COR-L47 (cell line): ENCODE measurements at places on chromosomes 11 and 22.

DNA sequence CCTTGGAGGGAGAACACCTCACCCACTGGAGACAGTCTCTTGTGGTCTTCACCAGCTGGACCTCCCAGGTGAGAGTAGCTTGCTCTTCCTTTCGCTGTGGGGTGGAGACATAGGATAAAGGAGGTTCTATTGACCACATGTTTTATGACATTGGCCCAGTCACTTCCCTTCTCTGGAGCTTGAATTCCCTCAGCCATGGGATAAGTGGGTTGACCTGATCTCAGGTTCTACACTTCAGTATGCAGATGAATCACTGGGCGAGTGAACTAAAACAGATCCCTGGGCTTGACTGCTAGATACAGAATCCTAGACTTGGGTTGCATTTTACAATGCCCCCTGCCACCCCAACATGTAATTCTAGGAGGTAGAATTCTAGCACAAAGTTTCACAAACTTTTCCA, 54.8 kb upstream of the PRSS23 start:
- DNase-seq, result no peak

DNA sequence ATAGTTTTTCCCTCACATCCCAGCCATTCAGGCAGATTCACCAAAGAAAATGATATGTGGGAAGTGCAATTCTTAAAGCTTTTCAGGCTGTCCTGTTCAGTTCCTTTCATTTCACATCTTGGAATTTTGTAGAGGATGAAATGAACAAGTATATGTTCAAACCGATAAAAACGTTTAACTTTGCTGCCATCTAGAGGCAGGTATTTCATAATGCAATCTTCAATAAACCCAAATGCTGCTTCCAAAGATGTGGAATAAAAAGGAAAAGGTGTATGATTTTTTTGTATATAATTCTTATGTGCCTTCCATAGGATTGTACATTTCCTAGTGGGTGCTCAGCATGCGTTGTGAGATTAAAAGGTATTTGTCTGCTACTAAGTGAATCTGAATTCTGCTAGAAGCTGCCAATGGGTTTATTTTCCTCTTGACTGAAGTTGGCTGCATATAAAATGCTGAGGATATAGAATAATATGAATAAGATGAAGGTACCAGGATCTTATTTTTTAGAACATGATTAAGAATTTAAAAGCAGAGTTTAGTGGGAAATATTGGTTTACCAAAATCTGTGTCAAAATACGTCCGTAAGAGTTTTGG, 199.3 kb downstream of the PGR start:
- DNase-seq, result peak; percentile 58

- DNase-seq, result no peak
Measured at GRCh38 chr11:67280788-67281551, 8.1 kb upstream of the ANKRD13D start.

DNA sequence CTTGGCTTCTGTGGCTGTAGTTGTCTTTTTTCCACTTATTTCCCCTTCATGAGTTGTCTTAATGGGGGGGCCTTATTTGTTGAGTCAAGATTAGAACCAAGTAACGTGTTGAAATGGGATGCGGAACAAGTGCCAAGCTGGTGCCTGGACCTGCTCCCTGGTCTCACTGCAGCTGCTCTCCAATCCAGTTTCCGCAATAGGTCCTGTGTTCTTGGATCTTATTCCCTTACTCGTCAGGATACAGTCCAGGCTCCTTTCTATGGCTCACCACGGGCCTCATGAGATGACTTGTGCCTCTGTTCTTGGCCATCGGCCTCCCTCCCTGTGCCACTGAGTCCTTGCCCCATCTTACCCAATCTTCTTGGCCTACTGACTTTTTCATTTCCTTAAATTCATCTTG, 159.6 kb upstream of the CADM1 start:
- DNase-seq, result no peak

- no peak for DNase-seq
Measured at GRCh38 chr11:106854429-106854828, 163.8 kb downstream of the GUCY1A2 start.

DNA sequence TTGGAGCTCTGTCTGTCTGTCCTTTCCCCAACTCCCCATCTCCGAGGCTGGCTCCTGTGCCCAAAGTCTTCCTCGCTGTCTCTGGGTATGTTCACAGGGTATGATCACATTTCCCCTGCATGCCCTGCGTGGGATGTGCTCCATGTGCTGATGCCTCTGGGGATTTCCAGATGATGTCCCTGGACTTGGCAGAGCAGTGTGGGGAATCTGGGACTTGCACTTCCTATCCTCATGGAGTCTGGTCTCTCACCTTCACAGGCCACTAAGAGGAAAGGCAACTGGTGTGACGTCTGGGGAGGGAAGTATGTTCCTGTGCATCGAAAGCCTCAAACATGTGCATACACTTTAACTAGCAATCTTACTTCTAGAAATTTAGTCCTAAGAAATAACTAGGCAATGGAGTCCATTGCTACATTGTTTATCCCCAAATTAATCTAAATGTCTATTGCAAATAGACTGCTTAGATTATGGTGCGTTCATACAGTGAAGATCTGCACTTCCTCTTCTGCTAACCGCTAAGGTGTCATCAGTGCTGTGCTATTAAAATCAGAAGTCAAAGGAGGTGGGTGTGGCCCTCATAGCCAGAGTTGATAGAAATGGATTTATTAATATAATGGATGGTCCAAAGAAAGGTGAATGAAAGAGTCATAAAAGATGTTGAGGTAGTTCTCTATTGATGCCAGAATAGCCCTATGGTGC, 20.8 kb downstream of the TIMP3 start:
- no peak for DNase-seq

DNA sequence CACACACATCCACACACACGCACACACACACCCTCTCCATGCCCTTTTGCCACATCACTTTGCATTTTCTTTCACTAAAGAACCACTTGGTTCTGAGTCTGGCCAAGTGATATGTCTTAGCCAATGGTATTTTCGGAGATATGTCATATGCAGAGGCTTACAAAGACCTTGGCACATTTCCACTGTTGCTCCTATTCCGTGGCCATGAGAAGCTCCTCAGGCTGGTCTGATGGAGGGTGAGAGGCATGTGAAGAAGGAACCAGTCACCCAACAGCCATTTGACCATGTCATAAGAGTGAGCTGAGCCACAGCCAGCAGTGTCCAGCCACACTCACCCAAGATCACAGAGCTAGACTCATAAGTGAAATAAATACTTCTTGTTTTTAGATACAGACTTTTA, 212.6 kb upstream of the NAV2 start:
- DNase-seq, result no peak

- DNase-seq, result no peak
Measured at GRCh38 chr11:107014871-107015270, 3.4 kb downstream of the GUCY1A2 start.

- no peak for DNase-seq
Measured at GRCh38 chr11:31819621-31820437, 8.7 kb upstream of the PAX6 start.

DNA sequence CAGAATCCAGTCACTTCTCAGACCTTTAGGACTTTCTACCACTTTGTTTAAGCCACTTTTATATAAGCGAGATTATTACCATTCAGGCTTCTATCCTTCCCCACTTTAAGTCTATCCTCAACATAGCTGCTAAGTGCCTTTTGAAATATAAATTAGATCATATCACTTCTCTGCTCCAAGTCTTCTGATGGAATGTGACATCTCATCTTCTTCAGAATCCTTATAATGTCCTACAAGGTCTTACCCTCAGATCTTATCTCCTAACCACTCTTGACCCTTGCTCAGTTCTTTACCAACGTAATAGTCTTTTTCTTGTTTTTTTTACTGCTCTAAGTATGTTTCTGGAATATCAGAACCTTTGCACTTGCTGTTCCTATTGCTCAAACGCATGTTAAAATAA, 188.7 kb downstream of the DYNC2H1 start:
- no peak for DNase-seq

GRCh38 chr11:15629690-15630321, 515.1 kb downstream of the INSC start:
- DNase-seq, result no peak

- DNase-seq, result no peak
Measured at GRCh38 chr11:44811841-44812448, 85.2 kb downstream of the TSPAN18 start.

- DNase-seq, result peak; percentile 61
Measured at GRCh38 chr22:41021613-41022454, 70.6 kb upstream of the EP300 start.

- peak; percentile 87 for DNase-seq
Measured at GRCh38 chr11:111308140-111308539, 9.8 kb downstream of the POU2AF3 start.

- no peak for DNase-seq
Measured at GRCh38 chr22:35643991-35644390, 4.3 kb upstream of the APOL6 start.

GRCh38 chr11:117439256-117439655, 111.6 kb downstream of the CEP164 start:
- DNase-seq, result no peak

GRCh38 chr11:90809581-90809980, 586.7 kb upstream of the CHORDC1 start:
- no peak for DNase-seq

DNA sequence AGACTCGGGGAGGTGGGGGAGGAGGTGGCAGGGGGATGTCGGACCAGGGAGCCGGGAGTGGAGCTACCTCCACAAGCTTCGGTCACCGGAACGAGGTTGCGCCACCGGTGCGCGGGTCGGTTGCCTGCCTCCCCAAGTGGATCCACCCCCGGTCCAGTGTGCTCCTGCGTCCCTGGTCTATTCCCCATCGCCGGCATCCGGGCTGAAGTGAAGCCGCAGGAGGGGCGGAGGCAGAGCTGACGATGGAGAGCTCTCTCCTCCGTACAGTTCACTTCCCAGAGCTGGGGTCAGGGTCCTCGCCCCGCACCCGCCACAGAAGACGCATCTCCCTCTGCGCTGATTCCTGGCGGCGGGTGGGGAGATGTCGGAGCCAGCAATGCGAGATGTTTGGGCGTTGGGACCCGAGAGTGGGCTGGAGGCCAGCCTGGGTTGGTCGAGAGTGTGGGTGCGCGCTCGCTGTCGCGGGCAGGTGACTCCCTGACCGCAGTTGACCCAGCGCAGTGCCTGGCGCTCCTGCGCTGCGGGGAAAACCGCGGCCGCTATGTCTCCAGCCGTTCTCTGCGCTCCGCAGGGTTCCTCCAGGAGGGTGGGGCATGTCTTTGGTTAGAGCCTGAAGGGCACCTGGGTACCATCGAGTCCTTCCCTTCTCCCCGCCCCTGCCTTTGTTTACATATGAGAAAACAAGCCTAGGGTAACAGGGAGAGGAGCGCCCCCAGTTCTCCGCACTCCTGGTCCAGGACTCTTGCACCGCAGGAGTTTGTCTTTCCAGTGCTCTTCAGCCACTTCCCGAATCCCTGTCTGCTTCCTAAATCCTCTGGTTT, 1.7 kb downstream of the C11orf96 start:
- DNase-seq, result no peak

GRCh38 chr11:27211370-27212127, 151.5 kb downstream of the CCDC34 start:
- DNase-seq, result no peak

GRCh38 chr22:31448382-31448781, 41.3 kb downstream of the EIF4ENIF1 start:
- DNase-seq, result no peak

DNA sequence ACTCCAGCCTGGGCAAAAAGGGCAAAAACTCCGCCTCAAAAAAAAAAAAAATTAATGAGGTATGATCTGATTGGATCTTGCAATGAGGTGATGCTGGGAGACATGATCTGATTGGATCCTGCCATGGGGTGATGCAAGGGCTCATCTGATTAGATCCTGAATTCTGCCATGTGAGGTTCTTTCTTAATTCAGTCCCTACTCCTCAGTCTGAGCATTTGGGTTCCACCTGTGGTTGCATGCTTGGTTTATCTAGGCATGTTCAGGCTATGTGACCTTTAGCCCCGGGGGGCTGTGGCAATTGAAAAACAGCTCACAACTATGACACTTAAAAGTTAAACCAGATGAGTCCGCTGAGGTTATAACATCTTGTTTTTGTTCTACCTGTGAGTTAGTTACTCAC, 4.8 kb upstream of the TRIM6 start:
- DNase-seq, result no peak

DNA sequence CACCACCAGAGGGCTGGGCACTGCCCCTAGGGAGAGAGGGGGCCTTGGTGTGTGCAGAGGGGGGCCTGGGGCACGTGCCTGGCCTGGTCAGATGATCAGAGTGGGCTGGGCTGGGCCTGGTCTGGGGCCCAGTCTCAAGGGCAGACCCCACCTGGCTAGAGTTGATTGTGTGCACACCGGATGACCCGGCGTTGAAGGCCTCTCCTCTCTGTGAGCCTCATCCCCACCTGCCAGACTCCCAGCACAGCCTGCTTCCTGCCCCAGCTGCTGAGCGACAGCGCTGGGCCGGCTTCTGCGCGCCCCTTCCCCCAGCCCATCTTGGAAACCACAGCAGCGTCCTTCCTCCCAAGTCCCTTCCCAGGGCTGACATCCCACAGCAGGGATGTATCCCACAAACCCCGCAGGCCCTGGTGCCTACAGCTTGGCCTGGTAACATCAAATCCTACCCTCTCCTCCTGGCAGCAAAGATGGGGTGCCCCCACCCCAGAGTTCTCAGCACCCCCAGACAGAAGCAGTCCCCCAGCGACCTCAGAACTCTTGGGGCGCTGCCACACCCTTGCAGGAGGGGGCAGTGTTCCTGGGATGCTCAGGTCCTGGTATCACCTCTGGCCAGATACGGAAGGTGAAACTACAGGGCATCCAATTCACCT, 11.0 kb upstream of the TSSC4 start:
- DNase-seq, result no peak

DNA sequence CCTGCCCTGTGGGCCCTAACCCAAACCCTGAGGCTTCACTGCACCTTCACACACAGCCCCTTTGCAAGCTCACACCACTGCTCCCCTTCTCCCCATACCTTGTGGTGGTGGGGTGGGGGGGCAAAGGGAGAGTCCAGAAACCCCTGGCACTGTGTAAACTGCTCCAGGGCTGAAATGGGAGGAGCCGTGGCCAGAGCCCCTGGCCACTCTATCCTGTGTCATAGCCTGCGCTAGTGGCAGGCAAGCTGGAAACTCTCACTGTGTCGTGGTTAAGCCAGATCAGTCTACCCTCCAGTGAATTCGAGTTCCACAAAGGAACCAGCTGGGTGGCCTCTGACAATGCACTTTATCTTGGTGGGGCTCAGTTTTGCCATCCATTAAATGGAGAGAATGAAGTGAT, 8.4 kb upstream of the SYT13 start:
- no peak for DNase-seq

DNA sequence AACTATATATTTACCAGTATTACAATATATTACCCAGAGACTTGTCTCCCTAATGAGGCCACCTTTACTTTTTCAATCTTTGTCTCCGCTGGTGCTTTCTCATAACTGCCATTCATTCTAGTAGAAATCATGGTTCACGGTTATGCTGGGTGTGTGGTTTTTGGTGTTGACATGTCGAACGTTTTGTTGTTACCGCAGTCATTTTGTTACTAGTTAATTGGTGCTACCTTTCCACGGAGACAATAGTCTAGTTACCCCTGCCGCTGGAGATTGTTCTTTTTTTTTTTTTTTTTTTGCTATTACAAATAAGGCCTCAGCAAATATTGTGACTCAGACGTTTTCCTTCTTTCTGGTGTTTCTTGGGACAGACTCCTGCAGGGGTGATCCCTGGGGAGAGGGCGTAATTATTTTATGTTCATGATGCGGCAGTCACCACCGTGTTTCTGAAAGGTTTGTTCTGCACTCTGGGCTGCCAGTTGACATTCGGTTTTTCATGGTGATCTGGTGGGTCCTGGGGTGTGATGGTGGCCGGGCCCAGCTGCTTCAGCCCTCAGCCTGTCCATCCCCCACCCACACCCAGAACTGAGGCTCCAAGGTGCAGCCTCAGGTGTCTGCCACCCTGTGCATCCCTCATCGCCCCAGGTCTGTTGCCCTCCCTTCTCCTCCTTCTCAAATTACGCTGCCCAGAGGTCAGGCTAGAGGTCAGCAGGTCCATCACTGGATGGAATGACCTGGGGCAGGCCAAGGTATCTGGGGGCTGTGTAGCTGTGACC, 28.6 kb downstream of the LRP5 start:
- DNase-seq, result peak; percentile 36
